ENCODE measurements at places on chromosomes 11 and 22.

GRCh38 chr22:30309951-30310741 is 16.6 kb downstream of the TBC1D10A start:
- DNase-seq, result no peak

- no peak for DNase-seq
These were observed 220.9 kb upstream of the PITPNB start for GRCh38 chr22:28139961-28140360.

DNA sequence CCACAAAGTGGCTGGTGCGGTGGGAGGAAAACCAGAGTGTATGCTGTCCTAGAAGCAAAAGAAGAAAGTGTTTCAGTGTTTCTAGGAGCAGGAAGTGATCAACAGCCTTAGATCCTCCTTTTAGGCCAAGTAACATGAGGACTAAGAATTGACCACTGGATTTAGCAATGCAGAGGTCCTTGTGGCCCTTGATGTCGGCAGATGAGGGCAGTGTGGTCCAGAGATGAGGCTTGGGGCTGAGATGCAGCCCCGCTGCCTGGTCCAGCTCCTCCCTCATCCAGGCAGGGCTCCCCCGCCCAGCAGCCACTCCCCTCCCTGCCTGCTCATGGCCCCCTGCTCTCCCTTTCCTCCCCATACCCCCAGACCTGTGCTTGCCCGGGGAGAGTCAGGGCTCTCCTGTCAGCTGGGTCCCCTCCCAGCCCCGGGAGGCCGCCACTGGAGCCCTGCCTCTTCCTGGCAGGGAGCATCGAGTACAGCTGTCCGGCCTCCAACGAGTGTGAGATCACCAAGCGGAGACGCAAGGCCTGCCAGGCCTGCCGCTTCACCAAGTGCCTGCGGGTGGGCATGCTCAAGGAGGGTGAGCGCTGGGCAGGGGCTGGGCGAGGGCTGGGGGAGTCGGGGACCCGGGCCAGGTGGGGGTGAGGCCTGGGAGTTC is 3.7 kb downstream of the TRMT112 start:
- DNase-seq, result no peak

DNA sequence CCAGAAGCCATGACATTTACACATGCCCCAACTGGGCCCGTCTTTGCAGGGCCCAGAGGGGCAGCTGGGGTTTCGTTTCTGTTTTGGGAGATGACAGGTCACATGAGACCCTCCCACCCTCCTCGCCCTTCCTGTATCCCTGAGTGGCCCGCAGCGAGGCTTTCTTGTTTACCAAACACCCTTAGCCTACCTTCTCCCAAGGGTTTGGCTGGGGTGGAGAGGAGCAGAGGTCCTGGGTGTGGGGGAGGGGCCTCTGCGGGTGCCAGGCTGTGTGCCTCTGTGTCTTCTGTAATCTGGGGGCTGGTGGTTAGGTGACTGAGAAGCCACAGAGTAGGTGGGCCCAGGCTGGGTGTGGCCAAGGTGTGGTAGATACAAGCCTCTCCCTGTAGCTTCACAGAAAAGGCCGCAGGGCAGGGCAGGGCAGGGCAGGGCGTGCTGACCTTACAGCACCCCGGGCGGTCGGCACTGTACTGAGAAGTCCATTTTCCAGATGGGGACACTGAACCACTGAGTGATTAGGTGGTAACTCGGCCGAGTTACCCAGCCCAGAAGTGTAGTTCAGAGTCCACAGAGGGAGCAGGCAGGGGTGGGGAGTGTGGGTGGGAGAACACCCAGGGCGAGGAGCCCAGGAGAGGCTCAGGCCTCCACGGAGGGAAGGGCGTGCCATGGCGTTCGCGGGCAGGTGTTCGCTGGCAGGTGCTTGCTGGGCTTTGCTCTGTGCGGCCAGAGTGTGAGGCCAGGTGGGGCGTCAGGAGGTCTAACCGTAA is 8.7 kb downstream of the PRR5 start:
- no peak for DNase-seq

DNA sequence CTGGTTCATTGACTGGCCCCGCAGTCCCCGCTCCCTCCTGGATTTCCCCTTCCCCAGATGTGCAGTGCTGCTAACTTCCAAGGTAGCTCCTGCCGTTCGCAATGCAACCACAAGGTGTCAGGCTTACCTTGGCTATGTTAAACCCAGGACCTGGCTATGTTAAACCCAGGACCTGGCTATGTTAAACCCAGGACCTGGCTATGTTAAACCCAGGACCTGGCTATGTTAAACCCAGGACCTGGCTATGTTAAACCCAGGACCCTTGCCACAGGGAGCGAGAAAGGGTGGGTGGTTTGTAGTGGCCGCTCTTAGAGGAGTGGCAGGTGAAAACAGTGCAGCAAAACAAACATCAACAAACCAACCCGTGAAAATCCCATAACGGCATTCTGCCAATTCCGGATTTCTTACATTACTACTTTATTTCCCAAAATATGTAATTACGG is 2.9 kb upstream of the ADAMTS8 start:
- DNase-seq, result peak; percentile 27

DNA sequence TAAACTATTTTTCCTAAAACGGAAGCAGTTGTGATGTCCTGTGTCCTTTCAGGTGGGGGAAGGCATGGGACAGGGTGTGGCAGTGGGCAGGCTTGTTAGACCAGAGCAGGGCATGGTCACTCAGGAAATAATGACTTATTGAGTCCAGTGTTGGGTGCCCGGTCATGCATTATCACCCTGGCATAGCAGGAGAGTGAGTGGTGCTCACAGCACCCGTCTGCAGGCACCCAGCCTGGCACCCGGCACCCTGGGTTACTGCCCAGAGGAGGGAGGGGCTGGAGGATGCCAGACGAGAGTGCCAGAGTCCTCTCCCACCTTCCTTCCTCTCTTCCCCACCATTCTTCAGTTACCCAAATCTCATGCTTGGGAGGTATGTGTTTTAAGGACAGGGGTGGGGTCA is 59.1 kb downstream of the ST3GAL4 start:
- no peak for DNase-seq

GRCh38 chr11:110303414-110303826 is 7.0 kb upstream of the RDX start:
- no peak for DNase-seq

DNA sequence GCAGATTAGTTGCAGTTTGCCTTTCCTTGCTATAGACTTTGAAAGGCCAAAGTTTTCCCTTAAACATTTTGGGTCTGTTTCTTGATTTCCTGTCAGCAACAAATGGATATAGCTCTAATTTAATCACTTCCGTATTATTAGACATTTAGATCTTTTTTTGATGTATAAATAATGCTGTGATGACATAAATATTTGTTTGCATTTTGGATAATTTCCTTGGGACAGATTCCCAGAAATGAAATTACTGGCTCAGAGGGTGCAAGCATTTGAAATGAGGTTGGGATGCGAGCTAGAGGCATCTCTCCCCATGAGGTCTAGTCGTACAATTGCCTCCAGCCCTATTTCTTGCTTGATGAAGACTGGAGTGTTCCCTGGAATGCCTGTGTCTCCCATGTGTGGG is 94.2 kb downstream of the TBC1D22A start:
- DNase-seq, result no peak

- no peak for DNase-seq
These were observed 99.2 kb downstream of the STIM1 start for GRCh38 chr11:3954448-3955298.

DNA sequence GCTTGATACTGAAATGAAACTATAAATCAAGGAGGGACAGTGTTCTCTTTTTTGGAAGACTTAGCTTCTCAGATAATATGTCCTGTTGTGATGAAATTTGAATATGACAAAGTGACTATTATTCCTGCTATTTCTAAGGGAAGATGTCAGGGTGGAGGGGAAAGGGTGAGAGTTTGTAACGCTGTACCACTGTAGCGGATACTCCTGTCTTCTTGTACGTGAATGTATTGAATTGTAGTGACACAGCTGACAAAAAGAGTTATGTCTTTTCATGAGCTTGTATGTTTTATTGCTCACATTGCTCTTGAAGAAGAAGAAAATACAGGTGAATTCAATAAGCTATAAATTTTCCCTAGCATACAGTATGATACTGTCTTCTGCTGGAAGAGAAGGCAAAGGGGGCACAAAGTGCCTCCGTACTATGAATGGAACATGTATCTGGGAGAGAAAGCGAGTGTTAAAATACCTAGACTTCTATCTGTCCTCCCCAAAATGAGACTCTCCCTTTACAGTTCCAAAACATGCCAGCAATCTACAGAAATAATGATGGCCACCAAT is 538.5 kb upstream of the LRRC4C start:
- no peak for DNase-seq

DNA sequence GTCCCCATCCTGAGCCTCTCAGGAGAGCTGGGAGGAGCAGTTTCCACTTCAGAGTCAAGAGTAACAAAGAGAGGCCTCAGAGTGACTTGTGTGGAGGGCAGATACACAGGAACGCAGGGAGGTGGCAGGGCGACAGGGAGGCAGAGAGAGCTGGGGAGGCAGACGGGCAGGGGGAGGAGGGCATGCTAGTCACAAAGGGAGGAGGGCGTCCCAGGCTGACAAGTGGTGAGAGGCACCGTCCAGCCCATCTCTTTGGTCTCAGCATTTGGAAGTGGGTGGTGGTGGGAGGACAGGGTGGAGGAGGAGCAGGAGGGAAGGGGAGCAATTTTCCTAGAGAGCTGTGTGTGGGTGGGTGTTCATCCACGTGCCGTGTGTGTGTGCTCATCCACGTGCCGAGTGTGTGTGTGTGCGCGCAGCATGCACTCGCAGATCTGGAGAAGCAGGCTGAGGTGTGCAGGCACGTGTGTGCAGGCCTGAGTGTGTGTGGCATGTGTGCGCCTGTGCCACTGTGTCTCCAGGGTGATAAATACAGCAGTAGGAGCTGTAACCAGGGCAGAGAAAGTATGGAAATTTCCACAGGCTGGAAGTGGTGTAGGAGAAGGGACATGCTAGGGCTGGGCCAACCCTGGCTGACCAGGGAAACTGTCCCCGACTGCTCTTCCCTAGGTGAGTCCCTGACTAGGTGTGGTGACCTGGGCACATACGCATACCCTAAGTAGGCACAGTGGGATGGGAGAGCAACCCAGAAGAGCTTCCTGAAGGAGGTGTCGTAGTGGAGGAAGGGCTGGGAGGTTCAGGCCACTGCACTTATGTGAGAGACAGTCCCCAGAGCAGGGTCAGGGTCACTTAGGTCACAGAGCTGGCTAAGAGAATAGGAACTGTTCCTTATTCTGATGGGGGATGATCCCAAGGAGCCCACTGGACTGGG is 7.3 kb upstream of the PDE2A start:
- no peak for DNase-seq

DNA sequence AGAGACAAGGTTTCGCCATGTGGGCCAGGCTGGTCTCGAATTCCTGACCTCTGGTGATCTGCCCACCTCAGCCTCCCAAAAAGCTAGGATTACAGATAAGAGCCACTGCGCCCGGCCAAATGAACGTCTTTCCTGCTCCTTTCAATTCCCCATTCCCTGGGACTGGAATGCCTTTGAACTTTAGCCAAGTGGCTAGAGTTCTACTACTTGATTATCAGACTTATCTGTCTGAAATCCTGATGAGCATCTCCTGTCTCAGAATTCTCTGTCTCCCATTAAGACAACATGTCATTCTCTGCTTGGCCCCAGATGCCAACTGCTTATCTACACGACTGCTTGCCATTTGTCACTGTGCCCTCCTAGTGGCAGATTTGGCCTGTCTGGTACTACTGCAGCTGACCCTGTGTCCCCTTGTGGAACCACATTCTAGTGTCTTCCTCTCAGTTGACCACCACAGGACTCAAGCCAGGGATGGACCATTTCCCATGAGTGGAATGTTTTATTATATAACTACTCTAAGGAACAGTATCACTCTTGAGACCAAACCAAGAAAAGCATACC is 33.1 kb upstream of the IPO7 start:
- DNase-seq, result no peak

- no peak for DNase-seq
These were observed 15.1 kb downstream of the SYNGR1 start for GRCh38 chr22:39364714-39365491.

- no peak for DNase-seq
These were observed 183.2 kb upstream of the NECTIN1 start for GRCh38 chr11:119912229-119912628.

- no peak for DNase-seq
These were observed 8.5 kb upstream of the CHRDL2 start for GRCh38 chr11:74739546-74740270.

DNA sequence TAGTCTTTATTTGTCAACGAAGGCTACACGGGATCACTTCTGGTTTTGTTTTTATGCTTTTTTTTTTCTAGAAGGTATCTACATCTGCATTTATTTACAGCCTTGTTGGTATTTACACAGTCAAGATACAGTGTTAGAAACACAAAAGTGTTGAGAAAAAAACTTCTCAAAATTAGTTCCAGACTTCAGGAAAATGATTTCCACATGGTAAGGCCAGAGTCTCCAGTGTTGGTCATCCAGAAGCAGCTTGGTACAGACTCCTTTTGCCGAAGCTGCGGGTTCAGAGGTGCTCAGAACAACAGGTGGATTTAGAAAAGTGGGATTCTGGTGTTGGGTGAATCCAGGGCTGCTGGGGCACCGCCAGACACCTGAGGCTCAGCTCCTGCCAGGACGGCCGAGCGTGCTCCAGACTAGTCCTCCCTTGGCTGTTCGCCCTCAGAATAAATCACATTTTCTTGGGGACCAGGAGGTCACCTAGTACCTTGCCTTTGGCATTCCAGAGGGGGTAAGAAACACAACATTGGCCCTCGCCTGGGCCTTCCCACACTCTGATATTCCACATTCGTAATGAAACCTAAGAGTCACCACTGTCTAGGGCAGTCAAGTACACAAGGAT is 78.7 kb upstream of the NARS2 start:
- no peak for DNase-seq

DNA sequence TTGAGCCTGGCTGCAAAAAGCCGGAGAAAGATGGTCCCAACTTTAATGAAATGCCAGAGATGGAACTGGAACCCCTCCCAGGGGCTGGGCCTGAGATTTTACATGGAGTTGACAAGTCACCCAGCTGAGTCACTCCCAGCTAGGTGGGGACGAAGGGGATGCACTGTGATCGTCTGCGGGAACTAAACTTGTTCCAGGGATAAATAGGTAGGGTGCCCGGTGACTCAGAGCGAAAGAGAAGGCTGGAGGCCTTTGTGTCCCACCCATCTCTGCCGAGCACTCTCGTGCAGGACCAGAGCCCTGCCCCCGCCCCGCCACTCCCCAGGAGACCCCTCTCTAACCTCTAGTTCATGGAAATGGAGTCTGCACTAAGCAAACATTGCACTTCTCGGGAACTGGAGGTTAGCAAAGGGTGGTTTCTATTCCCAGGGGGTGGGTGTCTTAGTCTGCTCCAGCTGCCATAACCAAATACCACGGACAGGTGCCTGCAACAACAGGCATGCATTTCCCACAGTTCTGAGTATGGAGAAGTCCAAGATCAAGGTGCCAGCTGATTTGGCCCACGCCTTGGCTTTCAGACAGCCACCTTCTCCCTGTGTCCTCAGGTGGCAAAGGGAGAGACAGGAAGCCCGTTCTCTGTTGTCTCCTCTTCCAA is 60.7 kb upstream of the FADD start:
- no peak for DNase-seq

- DNase-seq, result no peak
These were observed 44.2 kb downstream of the CCDC81 start for GRCh38 chr11:86418917-86419316.

DNA sequence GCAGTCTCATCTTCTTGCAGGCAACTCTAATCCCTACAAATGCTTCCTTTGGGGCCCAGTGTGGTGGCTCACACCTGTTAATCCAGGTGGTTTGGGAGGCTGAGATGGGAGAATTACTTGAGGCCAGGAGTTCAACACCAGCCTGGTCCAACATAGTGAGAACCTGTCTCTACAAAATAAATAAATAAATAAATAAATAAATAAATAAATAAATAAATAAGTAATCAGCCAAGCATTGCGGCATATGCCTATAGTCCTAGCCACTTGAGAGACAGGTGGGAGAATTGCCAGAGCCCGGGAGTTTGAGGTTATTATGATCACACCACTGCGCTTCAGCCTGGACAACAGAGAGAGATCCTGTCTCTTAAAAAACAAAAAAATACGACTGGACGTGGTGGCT is 34.1 kb upstream of the RRAS2 start:
- no peak for DNase-seq

Measured in stimulated activated CD8-positive, alpha-beta memory T cell treated with anti-CD3 and anti-CD28 coated beads, Interleukin-7, amount 100 ng/mL, for 1 hour (primary cell).